ENCODE measurements at places on chromosomes 3 and 15.

DNA sequence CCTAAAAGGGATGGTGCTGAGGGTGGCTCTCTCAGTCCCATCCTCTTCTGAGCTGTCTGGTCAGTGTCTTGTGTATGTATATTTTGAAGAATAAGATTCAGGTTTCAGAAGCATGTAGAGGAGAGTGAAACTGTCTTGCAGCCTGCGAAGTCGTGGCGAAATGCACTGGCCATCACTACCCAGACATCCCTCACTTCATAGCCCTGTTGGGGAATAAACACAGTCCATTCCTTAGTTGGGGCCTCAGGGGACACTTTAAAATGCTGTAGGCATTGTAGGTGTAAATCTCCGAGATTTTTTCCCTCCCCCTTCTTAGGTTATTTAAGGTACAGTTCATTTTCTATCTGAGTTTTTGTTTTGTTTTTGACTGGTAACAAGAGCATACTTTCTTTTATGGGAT is 93.8 kb downstream of the DNASE1L3 start:
- no peak for DNase-seq

GRCh38 chr3:42750834-42751233 is 22.2 kb downstream of the CCDC13 start:
- DNase-seq = no peak

GRCh38 chr3:183254487-183255347 is 1.7 kb downstream of the B3GNT5 start:
- no peak for DNase-seq

DNA sequence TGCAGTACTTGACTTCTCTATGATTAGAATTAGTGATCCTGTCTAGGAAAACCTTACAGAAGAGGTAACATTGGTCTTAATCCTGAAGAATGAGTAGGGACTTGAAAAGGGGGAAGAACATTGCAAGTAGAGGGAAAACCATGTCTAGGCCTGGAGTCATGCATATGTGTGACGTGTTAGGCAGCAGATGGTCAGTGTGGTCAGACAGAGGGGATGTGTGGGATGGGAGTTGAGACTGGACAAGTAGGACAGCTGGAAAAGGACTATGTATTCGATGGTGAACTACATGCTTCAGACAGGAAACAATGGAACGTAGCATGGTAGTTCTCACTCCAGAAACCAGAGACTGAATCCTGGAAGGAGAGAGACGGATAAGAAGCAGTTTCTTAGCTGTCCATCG is 235.6 kb upstream of the LRTM1 start:
- no peak for DNase-seq

DNA sequence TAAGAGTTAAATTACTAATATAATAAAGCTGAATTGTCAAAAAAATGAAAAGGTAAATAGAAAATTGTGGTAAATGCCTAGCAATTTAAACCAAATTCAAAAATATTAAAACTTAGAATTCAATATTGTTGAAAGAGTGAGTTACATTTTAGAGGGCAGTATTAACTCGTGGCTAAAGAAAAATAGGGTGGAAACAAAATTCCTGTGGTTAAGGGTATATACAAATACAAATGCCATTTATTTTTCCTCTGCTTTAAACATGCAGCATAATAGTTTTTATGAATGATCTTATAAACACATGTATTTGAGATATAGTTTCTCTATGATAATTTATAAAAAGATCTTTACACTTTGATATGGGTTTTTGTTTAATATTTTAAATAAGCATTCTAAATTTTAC is 79.0 kb downstream of the NEDD4 start:
- DNase-seq = no peak

- no peak for DNase-seq
Measured at GRCh38 chr15:60793656-60794055, 314.7 kb upstream of the ICE2 start.

GRCh38 chr3:32373276-32373675 is 18.4 kb upstream of the CMTM7 start:
- DNase-seq = no peak

DNA sequence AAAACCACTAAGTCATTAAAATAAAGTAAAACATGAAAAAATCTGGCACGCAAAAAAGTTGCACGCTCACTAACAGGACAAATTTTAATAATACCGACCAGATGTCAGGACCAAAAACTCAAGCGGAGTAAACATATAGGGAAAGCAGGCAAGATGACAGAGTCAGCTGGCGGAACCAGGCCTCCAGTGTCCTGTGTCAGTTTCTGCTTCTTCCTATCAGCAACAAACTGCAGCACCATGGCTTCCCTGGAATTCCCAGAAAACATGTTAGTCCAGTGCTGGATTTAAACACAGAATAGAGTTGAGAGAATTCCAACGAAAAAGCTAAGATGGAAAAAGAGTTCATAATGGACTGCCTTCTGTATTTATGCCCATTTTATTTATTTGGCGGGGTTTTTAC is 169.1 kb upstream of the ARHGEF26 start:
- DNase-seq = no peak

- no peak for DNase-seq
Measured at GRCh38 chr3:32383136-32383711, 8.4 kb upstream of the CMTM7 start.

- no peak for DNase-seq
Measured at GRCh38 chr15:78679089-78679511, 38.1 kb upstream of the CHRNB4 start.

GRCh38 chr15:79677241-79677640 is 219.6 kb downstream of the MTHFS start:
- DNase-seq = no peak

DNA sequence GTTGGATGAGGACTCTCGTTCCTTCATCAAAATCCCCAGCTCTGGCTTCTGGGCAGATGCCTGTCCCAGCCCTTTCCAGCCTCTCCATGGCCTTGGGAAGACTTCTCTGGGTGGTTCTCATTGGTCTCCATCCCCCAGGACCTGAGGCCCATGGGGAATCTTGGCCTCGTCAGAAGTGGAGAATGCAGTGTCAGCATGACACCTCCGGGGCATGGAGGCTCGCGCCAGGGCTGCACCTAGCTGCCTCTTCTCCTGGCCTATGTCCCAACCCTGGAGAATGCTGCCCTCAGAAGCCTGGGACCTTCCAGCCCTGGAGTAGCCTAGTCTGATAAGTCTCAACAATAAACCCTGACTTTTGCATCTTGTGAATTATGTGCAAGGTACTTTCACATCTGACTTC is 3.0 kb downstream of the KBTBD13 start:
- no peak for DNase-seq

DNA sequence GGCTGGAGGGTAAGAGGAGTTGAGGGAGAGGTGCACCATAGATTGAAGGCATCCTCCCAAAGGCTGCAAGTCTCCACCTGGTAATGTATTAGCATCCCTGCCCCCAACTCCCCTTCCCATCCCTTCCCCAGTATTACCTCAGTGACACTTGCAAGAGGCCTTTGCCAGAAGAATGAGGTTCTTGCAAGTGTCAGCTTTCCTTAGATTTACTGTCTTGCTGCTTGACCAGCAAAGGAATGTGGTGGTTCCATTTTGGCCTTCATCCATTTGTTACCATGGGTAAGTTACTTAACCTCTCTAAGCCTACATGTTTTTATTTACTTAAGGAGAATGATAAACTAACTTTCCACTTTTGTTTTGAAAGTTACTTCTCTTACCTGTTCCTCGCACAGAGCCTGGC is 108.9 kb downstream of the LRTM1 start:
- no peak for DNase-seq

DNA sequence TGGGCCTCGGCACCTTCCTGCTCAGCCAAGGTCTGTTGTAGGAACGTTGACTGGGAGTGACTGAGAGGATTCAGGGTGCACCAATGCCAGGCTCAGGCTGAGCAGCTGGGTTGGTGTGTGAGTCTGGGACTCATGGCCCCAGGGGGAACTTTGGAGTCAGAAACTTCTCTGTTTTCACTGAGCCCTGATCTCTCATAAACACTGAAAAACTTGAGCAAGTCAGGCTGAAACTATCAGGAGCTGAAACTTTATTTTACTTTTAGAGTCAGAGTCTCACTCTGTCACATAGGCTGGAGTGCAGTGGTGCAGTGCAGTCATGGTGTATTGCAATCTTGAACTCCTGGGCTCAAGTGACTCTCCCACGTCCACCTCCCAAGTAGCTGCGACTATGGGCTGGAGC is 3.0 kb downstream of the TRAK1 start:
- DNase-seq = no peak

DNA sequence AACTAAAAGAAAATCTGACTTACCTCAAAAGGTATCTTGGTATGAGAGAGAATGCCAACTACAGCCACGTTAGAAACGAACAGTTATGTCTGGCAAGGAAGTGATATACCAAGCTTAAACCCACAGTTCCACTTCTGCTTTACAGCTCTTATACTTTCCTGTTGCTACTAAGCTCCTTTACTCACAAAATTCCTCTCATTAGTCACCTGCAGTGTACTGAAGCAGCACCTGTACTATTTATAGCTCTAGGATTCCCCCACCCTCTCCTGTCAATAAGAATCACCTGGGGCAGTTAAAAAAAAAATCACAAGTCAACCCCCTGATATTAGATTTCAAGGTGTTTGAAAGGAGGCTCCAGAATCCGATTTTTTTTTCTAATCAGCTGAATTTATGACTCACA is 2.9 kb upstream of the TMEM266 start:
- no peak for DNase-seq

DNA sequence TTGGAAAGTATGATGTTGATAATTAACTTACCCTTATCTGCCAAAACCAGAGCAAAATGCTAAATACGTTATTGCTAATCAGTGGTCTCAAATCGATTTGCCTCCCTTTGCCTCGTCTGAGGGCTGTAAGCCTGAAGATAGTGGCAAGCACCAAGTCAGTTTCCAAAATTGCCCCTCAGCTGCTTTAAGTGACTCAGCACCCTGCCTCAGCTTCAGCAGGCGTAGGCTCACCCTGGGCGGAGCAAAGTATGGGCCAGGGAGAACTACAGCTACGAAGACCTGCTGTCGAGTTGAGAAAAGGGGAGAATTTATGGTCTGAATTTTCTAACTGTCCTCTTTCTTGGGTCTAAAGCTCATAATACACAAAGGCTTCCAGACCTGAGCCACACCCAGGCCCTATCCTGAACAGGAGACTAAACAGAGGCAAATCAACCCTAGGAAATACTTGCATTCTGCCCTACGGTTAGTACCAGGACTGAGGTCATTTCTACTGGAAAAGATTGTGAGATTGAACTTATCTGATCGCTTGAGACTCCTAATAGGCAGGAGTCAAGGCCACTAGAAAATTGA is 59.7 kb downstream of the DCUN1D1 start:
- DNase-seq = no peak

- no peak for DNase-seq
Measured at GRCh38 chr15:78077871-78078210, 330 bp upstream of the TBC1D2B start.

DNA sequence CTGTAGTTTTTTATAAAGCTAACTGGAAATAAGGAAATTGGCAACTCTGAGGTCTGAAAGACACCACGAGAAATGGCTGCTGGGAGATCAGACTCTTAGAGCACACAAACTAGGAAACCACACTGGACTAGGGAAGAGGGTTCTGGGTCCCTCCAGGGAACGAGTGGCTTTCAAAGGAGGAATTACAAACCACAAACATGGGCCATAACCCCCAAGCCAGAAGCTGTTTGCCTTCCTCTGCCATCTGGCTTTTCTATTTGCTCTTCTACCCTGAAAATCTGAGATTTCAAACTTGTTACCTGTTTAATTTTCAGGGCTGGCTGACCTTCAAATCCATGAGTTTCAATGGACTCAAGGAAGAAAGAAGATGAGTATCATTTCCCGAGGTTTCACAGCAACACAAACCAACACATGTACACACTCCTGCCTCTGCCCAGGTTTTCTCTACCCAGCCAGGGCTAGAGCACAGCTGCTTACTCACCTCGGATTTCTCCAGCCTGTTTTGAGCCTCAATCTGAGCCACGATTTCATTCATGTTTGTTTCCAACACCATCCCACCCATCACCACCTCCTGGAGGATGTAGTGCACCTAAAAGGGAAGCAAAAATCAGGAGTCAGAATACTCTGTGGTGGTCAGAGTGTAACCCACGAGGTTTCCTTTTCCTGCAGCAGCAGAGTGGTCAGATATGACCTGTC is 22.6 kb upstream of the ANPEP start:
- DNase-seq = no peak

DNA sequence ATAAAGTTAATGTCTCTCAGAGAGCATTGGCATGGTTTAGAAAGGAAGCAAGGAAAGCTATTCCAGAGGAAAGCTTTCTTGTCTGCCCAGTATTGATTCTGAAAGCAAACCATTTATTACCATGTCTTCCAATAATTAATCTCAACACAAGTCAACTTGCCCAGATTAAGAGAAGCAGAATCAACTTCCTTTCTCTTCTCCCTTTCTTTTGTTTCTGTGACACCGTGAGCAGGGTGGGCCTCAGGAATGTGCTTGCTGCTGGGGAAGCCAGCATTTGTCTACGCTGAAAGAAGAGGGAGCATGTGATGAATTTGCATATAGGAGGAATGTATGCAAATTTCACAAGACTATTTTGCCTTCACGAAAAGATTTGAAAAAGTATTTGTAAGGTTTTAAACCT is 368.6 kb upstream of the ROPN1 start:
- no peak for DNase-seq

DNA sequence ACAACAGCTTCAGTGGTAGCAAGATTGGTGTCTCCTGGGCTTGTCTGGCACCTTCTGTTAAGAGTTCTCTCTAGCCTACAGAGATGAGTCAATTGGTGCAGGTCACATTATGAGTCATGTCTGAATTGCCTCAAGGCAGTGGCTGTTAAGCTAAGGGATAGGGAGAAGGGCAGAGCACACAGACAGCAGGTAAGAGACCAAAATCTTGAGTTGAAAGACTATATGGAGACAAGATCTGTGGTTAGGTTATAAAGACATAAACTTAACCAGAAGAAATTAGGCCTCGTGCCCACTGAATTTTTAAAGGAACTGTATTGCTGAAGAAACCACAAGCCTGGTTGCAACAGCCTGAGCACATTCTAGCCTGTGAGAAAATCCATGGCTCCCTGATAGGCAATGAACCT is 19.2 kb upstream of the KPNA1 start:
- no peak for DNase-seq

GRCh38 chr15:39106950-39107349 is 473.9 kb upstream of the THBS1 start:
- no peak for DNase-seq

GRCh38 chr15:60918234-60918959 is 310.7 kb downstream of the RORA start:
- no peak for DNase-seq

Measured in stimulated activated CD8-positive, alpha-beta memory T cell treated with anti-CD3 and anti-CD28 coated beads, Interleukin-4, amount 100 ng/mL, for 1 hour (primary cell).